GM12878 (cell line): ENCODE measurements at places on chromosomes 2 and 18. TPM values are rescaled to one million over a fixed set of nuclear protein-coding genes. Genes with fewer than 3 reads are reported as not detected.

GRCh38 chr2:168686452-168687191 lies 115.8 kb upstream of the NOSTRIN start:
- DNase-seq = no peak
- no peak overlapping the region for H3K27ac ChIP-seq
- no peak overlapping the region for H3K4me3 ChIP-seq
- no peaks in the 10 kb centered on the region for H3K4me1 ChIP-seq

DNA sequence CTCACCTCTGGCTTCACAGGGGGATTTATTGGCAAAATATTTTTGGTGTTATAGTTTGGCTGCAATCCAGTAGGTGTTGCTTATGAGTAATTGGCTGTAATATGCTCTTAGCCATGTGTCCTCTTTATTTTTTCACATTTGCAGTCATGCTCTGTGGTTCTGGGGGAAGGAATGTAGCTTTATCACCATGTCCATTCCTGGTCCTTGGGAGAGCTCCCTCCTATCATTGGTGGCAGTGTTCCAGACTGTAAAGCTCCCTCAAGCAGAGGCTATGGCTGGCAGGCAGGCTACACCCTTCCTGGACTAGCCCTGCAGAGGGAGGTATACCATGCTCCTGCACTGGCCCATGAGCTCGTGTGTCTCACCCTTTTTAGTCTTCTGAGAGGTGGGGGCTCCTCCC lies 120.0 kb upstream of the FSIP2 start:
- no peak overlapping the region for H3K27ac ChIP-seq
- H3K36me3 ChIP-seq = no peaks in the 10 kb centered on the region
- no peak overlapping the region for H3K4me3 ChIP-seq
- no peak for DNase-seq

- DNase-seq = no peak
- H3K4me1 ChIP-seq = no peaks in the 10 kb centered on the region
- no peak overlapping the region for H3K4me3 ChIP-seq
- no peaks in the 10 kb centered on the region for H3K36me3 ChIP-seq
- H3K27ac ChIP-seq = no peak overlapping the region
These were observed 775.3 kb upstream of the POU3F3 start for GRCh38 chr2:104078431-104079157.

FBXO48 gene
- 0.85 and 1.5 TPM in 2 replicates for polyA plus RNA-seq

DSC2 gene
- 2.6 and 4.9 TPM in 2 replicates for polyA plus RNA-seq
